Bone marrow (tissue), 2 donors: ENCODE measurements at places on chromosomes 7 and 10.
A peak's percentile ranks its signal among the peaks of the same experiment; 100 is the strongest.

GRCh38 chr7:115546790-115547189 is 483.8 kb downstream of the TFEC start:
- DNase-seq = no peak

DNA sequence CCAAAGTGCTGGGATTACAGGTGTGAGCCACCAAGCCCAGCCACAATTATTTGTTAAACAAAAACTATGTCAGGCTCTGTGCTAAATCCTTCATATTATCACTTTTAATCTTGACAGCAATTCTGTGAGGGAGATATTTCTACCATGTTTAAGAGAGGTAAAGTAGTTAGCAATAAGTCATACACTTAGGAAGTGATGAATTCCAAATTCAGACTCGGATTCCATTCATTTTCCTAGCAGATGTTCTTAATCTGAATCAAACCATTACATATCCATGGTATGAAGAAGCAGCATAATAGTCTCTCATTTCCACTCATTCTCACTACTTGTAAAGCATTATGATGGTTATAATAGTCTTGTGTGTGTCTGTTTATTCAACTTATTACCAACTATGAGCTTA is 2.9 kb upstream of the CD36 start:
- no peak for DNase-seq

DNA sequence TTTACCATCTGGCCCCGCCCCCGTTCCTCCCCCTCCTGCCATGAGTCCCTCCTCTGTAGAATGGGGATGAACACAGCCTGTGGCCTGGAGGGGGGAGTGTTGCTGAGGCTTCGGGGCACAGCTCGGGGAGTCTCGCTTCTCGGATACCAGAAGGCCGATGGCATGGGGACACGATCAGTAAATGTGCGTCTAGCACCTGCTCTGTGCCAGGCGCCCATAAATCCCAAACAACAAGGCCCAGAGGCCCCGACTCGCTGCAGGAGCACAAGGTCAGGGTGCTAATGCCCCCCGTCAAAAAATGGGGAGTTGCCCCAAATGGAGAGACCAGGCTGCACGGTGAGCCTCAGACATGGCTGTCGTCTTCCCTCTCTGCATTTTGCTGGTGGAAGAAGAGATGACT is 40.7 kb downstream of the JAKMIP3 start:
- DNase-seq = no peak

GRCh38 chr10:30803892-30804322 is 174.4 kb upstream of the LYZL2 start:
- DNase-seq = no peak

GRCh38 chr10:79127151-79127961 is 58.6 kb downstream of the ZMIZ1 start:
- peak; percentile 29 for DNase-seq

DNA sequence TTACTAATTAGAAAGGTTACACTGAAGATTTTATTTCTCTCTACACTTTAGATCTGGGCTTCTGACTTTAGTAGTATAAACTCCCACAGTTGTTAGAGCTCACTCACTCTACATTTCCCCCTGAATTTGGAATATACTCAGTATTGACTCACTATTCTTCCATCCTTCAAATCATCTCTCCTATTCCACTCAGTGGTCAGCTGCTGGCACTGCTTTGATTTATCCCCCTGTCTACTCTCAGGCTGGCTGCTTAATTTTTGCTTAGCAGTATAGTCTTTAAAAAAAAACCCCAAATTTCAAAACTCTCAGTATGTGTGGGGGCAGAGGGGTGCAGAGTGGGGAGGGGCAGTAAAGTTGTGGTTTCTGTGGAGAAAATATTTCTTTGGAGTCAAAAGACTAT is 68.9 kb downstream of the CDK6 start:
- no peak for DNase-seq
